Thoracic aorta (tissue), 2 donors: ENCODE measurements at places on chromosomes 11 and 22.

GRCh38 chr11:96748639-96749370, 359.0 kb downstream of the JRKL start:
- DNase-seq = no peak

- DNase-seq = no peak
These were observed 83.3 kb downstream of the ATG16L2 start for GRCh38 chr11:72897506-72897905.

DNA sequence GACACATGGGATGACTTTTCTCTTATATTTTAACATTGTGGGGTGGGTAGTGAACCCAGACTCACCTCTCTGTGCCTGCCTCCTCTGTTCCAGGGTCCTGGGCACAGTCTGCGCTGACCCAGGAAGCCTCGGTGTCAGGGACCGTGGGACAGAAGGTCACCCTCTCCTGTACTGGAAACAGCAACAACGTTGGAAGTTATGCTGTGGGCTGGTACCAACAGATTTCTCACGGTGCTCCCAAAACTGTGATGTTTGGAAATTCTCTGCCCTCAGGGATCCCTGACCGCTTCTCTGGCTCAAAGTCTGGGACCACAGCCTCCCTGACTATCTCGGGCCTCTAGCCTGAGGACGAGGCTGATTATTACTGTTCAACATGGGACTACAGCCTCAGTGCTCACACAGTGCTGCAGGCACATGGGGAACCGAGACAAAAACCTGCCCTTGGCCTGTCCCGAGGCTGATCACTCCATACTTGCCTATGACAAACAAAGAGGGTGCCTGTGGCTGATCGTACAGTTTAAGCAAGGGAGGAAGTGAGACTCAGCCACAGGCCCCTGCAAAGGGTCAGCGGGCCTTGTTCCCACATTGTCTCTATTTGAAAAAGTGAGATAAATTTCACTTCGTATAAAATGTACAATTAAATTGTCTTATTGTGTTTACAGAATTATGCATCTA, 43.7 kb upstream of the TOP3B start:
- no peak for DNase-seq

- DNase-seq = no peak
These were observed 75.7 kb downstream of the MPPED1 start for GRCh38 chr22:43487311-43488030.

- DNase-seq = no peak
These were observed 531 bp upstream of the SOX6 start for GRCh38 chr11:16356761-16357393.

- DNase-seq = no peak
These were observed 24.5 kb upstream of the LRRC4C start for GRCh38 chr11:41483956-41484355.

- no peak for DNase-seq
These were observed 163.4 kb downstream of the INSC start for GRCh38 chr11:15278128-15278527.

DNA sequence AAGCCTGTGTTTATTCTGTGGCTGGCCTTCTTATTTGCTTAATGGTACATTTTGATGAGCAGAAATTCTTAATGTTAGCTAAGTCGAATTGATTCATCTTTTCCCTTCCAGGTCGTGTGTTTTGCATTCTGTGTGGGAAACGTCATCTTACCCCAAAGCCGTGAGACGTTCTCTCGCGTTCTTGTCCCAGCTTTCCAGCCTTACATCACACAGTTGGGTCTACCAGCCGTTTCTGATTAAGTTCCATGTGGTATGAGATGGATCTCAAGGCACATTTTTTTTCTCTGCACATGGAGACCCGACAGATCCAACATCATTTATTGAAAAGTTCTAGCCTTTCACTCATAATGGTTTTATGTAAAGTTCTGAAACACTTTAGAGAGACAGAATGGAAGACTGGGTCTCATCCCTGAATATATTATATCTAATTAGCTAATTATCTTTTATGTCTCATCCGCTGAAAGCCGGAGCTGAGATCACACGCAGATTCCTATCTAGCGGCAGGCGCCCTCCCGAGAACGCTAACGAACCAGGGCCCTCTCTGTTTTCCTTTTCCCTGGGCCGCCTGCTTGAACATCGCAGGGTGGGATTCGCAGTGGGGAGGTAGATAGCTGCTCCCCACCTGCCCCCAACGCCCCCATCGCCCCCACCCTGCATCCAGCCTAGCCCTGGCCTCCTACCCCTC, 1162.2 kb downstream of the BRD1 start:
- no peak for DNase-seq

GRCh38 chr11:96366024-96366423, 23.0 kb upstream of the MAML2 start:
- no peak for DNase-seq

GRCh38 chr11:113168354-113169342, 145.7 kb upstream of the TTC12 start:
- no peak for DNase-seq

GRCh38 chr11:126312961-126313360, 9.1 kb downstream of the DCPS start:
- DNase-seq = no peak

GRCh38 chr11:14702760-14703159, 59.2 kb downstream of the PDE3B start:
- no peak for DNase-seq

DNA sequence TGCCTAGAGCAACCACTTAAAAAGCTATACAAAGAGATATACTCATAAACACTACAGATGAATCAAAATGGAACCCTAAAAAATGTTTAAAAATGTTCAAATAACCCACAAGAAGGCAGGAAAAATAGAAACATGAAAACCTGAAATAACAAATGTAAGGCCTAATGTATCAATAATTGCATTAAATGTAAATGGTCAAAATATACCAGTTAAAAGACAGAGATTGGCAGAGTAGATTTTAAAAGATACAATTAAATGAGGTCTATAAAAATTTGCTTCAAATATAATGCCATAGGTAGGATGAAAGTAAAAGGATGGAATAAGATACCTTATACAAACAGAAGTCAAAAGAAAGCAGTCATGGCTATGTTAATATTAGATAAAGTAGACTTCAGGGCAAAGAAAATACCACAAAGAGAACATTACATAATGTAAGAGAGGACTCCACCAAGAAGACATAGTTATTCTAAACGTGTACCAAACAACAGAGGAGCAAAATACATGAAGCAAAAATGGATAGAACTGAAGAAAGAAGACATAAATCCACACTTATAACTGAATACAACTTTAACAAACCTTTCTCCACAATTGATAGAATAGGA, 25.2 kb downstream of the SHANK2 start:
- DNase-seq = no peak

DNA sequence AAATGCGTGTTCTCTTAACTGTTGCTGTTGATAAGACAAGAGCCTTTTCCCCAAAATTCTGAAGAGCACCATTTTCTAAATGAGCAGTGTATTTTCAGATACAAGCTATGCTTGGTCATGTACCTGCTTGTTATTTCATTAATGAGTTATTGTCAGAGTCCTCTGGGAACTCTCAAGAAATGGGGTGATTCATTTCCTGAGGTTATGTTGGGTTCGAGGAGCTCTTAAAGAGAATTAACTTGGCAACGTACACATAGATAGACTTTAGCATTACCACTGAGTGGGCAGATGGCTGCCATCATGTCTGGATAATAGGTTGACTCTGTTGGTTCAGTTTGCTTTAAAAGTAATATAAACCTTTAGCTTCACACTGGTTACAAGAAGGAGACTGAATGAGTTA, 87.9 kb upstream of the SORL1-AS1 start:
- no peak for DNase-seq

DNA sequence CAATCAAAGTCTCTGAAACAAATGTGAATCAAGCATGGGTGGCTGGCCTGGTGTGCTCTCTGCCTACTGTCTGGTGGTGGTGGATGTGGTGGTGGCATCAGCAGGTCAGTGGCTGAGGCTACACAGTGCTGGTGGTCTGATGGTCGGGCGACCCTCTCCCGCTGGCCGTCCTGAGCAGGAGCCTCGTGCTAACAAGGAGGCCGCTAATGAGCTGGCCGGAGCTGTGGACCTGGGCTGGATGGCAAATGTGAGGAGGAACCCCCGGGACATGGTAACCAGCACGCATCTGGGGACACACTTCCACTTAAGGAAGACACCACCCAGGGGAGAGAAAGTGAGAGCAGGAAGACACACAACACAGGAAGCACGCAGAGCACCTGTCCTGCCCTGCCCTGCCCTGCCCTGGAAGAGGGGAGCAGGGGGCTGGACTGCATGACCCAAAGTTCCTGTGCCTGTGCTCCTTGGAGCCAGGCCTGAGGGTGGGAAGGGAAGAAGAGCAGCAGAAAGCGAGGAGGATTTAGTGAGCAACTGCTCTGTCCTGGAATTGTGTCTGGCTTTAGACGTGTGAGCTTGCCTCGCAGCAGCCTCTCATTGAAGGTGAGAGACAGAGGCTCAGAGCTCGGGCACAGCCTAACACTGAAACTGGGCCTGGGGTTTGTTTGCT, 23.7 kb downstream of the SLC37A2 start:
- DNase-seq = no peak

DNA sequence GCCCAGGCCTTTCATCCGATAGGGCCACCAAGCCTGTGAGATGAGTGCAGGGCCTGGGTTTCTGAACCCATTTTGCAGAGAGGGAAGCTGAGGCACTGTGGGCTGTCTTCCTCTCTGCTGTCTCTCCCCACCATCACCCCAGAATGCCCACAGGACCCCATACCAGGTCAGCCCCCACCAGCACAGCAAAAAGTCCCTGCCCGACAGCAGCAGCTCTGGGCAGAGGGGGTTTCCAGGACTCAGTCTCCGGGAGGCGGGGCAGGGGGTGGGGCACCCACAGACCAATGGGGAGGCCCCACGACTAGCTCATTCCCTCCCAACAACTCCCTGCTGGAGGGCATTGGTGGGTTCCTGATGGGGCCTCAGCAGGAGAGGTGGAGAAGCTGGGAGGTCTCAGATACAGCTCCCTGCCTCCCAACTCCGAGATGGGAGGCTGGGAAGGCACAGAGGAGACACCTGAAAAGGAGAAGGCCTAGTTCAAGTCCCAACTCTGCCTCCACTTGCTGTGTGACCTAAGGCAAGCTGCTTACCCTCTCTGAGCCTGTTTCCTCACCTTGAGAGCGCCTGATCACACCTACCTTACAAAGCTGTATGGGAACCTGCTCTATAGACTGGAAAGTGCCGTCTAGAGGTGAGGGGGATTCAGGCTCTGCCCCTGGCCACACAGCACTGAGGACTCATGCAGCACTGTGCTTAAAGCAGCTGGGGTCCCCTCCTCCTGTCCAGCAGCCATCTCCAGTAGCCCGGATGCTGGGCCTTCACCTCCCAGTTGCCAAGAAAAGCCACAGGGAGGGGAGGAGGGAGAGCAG, 3.5 kb downstream of the CBX7 start:
- DNase-seq = no peak

DNA sequence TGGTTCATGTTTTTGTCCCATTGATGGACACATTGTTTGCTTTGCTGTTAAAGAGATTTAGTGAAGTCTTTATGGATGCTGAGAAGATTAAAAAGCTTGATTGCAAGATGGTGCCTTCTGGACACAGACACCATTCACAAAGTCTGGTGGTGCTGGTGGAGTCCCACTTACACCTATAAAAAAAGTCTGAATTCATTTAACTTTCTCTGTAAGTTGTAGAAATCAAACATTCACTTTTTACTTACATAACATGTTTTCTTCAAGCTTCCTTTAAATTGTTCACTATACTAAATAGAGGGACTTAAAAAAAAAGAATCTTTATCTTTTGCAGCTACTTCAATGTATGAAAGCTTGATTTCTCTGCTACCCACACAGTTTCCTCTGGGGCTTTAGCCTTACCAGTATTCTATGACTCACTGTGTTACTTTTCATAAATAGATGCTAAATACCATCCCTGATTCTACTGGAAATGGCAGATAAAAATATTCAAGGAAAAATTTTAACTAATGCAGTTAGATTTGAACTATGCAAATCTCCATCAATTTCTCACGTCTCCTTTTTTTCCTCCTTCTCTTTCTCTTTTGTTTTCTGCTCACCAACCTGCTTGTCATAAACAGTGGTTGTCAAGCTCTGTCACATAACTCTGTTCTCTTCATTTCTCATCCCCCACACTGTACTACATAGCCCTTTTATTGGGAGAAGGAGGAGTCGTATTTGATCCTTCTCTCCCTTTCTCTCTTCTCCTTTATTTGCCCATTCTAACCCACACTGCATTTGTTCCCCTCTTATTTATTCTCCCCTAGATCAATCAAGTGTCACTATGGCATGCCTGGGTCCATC, 89.7 kb downstream of the FAM76B start:
- DNase-seq = no peak

DNA sequence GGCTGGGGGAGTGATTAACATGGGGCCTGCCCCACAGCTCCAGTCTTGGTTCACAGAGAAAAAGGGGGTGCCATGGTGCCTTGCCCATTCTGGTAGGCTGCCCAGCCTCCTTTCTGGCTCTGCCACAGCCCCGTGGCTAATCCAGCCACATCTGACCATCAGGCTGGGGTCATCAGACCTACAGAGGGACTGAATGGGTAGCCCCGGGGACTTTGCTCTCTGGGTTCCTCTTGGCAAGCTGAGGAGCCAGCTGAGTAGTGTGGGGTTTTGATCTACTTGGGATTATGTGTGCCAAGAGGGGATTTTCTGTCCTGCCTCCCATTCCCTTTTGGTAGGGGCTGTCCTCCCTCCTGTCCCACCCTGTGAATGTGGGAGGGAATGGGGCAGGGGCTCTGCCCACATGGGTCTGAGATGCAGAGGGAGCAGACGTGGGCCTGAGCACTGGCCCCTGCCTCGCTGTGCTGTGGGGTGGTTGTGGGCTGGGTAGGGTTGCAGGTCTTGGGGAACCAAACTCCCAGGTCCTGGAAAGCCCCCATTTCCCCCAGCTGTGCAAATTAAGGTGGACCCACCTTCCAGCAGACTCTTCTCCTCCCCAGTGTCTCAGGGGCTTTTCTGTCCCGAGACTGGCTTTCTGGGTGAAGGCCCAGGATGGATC, 32.0 kb downstream of the CD82 start:
- no peak for DNase-seq
